ENCODE measurements at places on chromosomes 16 and 17. TPM values are rescaled to one million over a fixed set of nuclear protein-coding genes. Genes with fewer than 3 reads are reported as not detected.
A peak's percentile ranks its signal among the peaks of the same experiment; 100 is the strongest.

DNA sequence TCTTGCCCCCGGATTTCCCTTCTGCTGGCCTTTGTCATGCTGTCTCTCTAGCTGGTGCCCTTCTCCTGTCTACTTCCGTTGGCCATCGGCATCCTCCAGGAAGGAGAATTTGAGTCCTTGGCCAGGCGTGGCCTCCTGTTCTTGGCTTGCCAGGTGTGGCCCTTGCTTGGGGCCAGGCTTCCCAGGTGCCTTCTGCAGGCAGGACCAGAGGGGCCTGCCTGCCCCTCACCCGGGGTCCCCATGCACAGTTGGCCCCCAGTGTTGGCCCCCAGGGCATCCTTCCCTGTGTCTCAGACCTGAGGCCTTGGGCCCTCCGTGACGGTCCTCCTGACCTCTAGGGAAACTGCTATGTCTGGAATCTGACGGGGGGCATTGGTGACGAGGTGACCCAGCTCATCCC lies 2.6 kb downstream of the MLST8 start:
- DNase-seq, result no peak

DNA sequence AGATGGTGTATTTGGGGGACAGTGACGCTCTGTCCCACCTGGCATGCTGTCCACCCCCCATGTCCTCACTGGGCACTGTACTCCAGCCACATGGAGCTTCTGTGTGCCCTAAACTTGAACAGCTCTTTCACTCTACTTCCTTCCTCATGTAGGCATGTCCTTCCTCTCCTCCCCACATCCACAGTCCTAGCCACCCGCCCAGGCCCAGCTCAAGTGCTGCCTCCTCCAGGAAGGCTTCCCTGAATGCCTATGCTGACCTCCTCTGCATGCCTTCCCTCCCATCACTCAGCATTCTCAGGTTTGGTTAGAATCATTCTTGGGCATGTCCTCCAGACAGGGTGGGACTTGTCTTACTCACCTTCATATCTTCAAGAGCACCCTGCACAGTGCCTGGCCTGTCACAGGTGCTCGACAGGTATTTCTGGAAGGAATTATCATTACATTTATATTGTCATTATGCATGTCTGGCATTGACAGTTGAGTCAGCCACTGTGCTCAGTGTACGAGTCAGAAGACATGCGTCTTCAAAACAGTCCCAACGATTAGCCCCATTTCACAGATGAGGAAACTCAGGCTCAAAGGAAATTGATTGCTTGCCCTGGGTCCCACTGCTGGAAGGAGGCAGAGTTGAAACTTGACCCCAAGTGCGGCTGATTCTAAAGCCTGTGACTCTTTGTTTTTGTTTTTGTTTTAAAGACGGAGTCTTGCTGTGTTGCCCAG lies 42.1 kb upstream of the TOB1 start:
- DNase-seq, result no peak

DNA sequence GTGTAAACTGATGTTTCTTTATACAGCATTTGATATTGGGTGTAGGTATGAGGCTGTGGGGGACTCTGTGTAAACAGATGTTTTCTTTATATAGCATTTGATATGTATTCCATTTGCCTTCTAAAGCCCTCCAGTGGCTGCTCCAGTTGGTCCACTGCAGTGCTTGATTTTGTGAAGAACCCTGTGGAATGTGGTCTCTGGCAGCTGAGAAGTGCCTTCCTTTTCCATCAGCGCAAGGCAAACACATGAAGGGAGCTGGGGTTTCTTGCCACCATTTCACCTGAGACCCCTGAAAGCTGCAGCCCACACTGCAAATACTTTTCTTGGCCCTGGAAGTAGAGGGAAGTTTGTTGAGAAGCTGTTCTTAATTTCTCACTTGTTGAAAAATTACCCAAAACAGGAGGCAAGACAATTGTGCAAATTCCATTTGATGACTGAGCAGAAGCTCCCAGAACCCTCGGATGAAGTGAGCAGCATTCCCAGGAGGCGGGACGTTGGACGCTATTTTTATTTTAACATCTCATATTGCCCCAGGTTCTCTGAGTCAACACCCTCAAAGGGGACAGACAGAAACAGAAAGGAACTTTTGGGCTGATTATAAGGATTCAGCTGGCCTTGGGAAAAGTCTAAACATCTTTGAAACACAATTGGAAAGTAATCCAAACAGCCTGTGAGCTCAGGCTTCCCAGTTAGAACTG lies 158.5 kb upstream of the RPH3AL start:
- DNase-seq, result no peak

GRCh38 chr17:83031321-83031945 lies 48.0 kb upstream of the METRNL start:
- DNase-seq, result no peak

DNA sequence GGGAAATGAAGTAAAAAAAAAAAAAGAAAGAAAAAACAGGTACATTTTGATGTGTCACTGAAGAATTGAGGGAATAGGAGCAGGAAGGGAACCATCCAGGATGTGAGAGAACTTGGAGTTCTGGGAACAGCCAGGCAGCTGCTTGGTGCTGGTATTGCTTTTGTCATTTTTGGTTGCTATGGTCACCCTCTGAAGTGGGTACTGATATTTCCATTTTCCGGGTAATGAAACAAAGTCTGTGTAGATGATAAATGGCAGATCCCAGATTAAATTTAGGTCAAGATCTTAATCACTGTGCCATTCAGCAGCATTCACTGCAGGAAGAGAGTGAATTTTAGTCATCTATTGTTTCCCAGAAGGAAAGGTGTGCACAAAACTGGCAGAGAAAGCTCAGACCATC lies 93.6 kb downstream of the ABCA8 start:
- DNase-seq, result no peak

- peak; percentile 95 for DNase-seq
These were observed 961 bp downstream of the FGF11 start for GRCh38 chr17:7440113-7440833.

DNA sequence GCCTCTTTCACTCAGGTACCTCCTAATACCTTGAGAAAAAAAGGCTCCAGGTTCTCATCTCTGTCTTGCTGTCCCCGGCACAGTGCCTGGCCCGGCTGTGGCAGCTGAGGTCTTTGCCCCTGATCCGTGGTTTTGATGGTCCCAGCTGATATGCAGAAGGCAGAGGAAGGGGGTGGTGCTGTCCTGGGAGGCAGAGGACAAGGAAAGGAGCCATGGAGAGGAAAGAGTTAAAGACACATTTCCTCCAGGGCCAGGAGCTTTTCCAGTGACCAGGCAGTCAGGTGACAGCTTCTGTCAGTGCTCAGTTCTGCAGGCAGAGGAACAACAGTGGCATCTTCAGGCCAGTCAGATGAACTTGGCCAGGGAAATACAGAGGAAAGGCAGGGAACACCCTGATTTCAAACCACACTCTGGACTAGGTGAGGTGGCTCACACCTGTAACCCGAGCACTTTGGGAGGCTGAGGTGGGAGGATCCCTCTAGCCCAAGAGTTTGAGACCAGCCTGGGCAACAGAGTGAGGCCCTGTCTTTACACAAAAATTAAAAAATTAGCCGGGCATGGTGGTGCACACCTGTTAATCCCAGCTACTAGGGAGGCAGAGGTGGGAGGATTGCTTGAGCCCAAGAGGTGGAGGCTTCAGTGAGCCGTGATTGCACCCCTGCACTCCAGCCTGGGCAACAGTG lies 3.3 kb upstream of the COG1 start:
- DNase-seq, result peak; percentile 34

DNA sequence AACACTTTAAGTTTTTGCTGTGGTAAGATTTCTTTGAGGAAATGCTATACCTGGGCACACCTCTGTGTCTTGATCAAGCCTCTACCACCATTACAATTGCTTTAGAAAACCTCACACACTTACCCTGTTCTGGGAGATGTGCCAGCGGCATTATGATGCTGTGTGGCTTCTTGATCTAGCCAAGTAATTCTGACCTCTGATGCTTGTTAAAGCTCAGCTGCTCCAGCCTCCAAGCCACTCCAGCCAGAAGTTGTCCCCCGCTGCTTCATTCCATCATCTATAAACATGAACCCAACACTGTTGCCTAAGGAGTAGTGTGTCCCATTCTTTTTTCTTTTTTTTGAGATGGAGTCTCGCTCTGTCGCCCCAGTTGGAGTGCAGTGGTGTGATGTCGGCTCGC lies 60.1 kb downstream of the CYLD start:
- DNase-seq, result no peak

GRCh38 chr17:2138318-2138717 lies 83.4 kb downstream of the HIC1 start:
- peak; percentile 42 for DNase-seq

DNA sequence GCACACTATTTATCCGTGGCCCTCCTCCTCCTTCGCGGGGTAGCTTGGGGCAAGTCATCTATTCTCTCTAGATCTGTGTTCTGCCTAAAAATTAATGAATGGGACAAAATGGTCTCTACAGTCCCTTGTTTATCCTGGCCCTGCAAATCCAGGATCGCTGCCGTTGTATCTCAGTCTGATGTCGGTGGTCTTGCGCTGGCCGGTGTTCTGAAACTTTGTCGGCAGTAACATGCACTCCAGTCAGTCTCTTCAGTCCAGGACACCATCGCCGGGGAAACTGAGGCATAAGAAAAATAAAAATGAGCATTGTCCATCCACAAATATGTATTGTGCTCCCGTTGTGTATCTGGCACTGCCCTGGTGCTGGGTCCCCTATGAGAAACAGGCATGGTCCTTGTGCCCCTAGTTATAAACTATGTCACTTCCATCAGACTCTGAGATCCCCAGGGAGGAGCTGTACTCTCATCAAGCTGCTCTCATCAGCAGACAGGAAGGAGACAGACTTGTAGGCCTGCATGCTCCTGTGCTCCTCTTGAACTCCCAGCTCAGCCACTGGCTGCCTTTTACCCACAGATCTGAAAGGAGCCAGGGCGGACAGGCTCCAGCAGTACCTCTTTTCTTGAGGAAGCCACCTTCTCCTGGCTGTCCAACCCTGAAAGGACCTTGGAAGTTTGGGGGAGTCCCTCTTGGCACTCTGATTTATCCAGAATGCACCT lies 13.7 kb upstream of the CA4 start:
- DNase-seq, result no peak

GRCh38 chr16:54870151-54870550 lies 60.5 kb upstream of the IRX5 start:
- no peak for DNase-seq

DNA sequence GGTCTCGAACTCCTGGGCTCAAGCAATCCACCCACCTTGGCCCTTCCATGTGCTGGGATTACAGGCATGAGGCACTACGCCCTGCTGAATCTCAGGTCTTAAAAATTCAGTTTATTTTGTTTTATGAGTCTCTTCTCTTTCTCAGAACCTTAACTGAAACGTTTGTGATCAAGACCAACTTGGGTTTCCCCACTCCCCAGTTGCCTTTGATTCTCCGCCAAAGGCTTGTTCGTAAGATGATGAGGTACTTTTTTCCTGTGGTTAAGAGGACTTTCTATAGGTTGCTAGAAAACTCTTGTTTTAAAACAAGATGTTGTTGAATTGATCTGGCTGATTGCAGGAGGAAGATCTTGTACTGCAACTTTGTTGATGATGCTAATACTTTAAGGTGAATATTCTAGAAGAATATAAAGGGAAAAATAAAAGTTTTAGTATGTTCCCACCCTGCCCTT lies 11.7 kb downstream of the ABCC1 start:
- DNase-seq, result no peak

DNA sequence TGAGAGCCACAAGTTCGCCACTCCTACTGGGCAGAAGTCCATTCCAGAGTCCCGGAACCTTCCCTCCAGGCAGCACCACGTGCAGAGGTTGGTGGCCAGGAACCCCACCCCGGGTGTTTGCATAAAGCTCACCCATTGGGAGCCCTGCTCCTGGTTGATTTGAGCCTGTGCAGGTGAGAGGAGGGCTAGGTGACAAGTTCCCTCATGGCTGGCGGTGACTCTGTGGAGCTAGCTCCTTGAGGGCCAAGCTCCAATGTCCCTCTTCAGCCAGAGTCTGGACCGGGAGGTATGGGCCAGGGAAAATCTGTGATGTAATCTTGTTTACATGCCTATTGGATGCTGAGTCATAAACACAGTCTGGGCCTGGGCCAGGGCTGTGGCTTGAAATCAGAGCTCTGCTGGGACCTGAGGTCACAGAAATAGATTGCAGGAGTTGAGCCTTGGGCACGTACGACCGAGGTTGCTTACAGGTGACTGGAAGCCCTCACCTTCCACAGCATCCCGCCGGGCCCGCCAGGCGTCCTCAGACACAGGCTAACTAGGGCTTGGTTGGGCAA lies 118.9 kb downstream of the AATF start:
- no peak for DNase-seq

DNA sequence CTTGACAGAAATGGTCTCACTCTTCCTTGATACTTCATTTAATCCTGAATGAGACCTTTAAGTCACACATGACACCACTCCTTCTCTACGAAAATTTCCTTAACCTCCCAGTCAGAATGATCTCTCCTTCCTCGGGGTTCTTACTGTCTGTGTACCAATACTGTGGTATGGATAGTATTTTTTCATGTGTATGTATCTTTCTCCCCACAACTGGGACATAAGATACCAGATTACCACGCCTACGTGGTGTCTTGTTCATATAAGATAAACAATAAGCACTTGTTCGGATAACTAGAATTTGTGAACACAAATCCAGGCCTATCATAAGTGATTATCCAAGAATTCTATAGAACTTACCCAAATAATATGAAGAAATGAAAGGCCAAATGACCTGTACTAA lies 11.3 kb downstream of the NUP88 start:
- DNase-seq, result no peak

GRCh38 chr17:980406-981291 lies 1.1 kb upstream of the NXN start:
- peak; percentile 79 for DNase-seq

GRCh38 chr16:74463888-74464287 lies 42.6 kb upstream of the CLEC18B start:
- DNase-seq, result no peak

DNA sequence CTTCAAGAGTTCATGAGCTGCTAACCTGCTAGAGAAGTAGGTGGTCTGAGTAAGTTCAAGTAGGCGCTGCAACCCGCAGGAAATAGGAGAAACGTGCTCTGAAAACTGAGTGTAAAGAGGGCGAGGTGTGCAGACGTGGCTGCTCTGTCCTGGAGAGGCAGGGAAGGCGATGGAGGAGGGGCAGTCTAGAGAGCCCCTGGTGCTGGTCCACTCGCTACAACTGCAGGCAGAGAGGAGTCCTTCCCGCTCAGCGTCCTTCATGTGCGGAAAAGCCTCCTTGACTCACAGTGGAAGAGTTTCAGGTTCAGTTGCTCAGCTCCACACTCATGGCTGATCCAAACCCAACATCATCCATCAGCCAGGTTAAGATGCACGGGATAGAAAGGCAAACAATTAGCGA lies 12.1 kb downstream of the ABCA3 start:
- DNase-seq, result no peak

DNA sequence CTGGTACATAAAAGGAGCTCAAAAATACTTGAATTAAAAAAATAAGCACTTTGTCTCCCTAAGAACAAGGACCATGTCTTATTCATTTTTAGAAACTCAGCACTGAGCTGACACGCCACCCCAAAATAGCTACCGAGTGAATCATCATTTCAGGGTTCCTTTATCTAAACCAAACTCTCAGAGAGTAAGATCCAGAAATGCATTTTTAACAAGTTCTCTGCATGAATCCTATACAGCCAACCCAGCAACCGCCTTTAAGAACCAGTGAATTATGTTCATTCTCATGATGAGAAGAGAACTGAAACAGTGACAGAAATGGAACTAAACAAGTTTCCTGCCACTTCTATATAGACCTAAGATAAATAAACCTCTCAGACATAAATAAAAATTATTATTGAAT lies 8.7 kb downstream of the C16orf87 start:
- DNase-seq, result no peak

SEPTIN12 gene
- total RNA-seq, result 0.54 TPM

HEXD gene
- total RNA-seq, result 35.7 TPM

PRAC1 gene
- not detected for total RNA-seq

SCNN1G gene
- 6.5 TPM for total RNA-seq

KCNJ16 gene
- total RNA-seq, result 336 TPM

ZSCAN10 gene
- total RNA-seq, result not detected

Measured in thyroid gland (tissue), 4 donors.